ENCODE measurements at places on chromosomes 7 and 10. TPM values are rescaled to one million over a fixed set of nuclear protein-coding genes. Genes with fewer than 3 reads are reported as not detected.

Gene UBE3C
- total RNA-seq = 54.1 TPM

Gene CTTNBP2
- total RNA-seq = 25.9 TPM

- no peaks in the 10 kb centered on the region for H3K36me3 ChIP-seq
- H3K27me3 ChIP-seq = no peaks in the 10 kb centered on the region
Measured at GRCh38 chr7:24966802-24967201, 13.2 kb downstream of the OSBPL3 start.

GRCh38 chr7:557558-557881 is 37.9 kb upstream of the PDGFA start:
- no peak overlapping the region for H3K4me3 ChIP-seq
- H3K27me3 ChIP-seq = no peaks in the 10 kb centered on the region
- H3K36me3 ChIP-seq = no peaks in the 10 kb centered on the region
- DNase-seq = no peak
- no peaks in the 10 kb centered on the region for H3K4me1 ChIP-seq
